Natural killer cell (primary cell): ENCODE measurements at places on chromosomes 3 and 15. TPM values are rescaled to one million over a fixed set of nuclear protein-coding genes. Genes with fewer than 3 reads are reported as not detected.

DNA sequence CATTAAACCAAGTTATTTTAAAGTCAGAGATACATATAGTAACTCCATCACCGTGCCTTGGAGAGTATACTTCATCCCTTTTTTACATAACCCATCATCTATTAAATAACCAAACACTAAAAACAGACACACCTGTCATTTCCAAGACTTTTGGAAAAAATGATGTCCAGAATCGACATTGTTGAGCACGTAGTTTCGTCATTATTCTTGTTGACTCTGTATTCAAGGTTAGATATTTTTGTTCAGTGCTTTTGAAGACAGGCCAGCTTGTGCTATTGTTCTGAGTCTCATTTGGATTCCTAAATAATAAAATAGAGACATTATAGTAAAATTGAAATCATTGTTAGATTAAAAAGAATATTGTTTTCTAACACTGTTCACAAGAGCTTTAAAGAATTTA, 51.2 kb downstream of the BCHE start:
- no peak for DNase-seq
- no peaks in the 10 kb centered on the region for H3K27me3 ChIP-seq
- H3K4me1 ChIP-seq: no peaks in the 10 kb centered on the region
- no peak overlapping the region for H3K4me3 ChIP-seq

GRCh38 chr15:38073178-38073946, 138.9 kb downstream of the TMCO5A start:
- H3K36me3 ChIP-seq: no peaks in the 10 kb centered on the region
- H3K4me1 ChIP-seq: peaks cover 27% of the 10 kb centered on the region
- no peak overlapping the region for H3K4me3 ChIP-seq
- H3K27ac ChIP-seq: no peak overlapping the region
- no peaks in the 10 kb centered on the region for H3K27me3 ChIP-seq

- H3K27me3 ChIP-seq: no peaks in the 10 kb centered on the region
- H3K4me1 ChIP-seq: peaks cover 43% of the 10 kb centered on the region
- peak overlapping the region; percentile 82 for H3K27ac ChIP-seq
- no peak overlapping the region for H3K4me3 ChIP-seq
- peak; percentile 32 for DNase-seq
These were observed 47.2 kb downstream of the NCK1 start for GRCh38 chr3:136909187-136909586.

- no peaks in the 10 kb centered on the region for H3K4me1 ChIP-seq
- no peaks in the 10 kb centered on the region for H3K36me3 ChIP-seq
- no peak overlapping the region for H3K27ac ChIP-seq
These were observed 14.1 kb upstream of the GNAT1 start for GRCh38 chr3:50177346-50177745.

GRCh38 chr3:42441791-42442190, 31.4 kb upstream of the LYZL4 start:
- DNase-seq: no peak
- H3K36me3 ChIP-seq: no peaks in the 10 kb centered on the region
- H3K4me3 ChIP-seq: no peak overlapping the region
- no peaks in the 10 kb centered on the region for H3K27me3 ChIP-seq
- H3K27ac ChIP-seq: no peak overlapping the region

DNA sequence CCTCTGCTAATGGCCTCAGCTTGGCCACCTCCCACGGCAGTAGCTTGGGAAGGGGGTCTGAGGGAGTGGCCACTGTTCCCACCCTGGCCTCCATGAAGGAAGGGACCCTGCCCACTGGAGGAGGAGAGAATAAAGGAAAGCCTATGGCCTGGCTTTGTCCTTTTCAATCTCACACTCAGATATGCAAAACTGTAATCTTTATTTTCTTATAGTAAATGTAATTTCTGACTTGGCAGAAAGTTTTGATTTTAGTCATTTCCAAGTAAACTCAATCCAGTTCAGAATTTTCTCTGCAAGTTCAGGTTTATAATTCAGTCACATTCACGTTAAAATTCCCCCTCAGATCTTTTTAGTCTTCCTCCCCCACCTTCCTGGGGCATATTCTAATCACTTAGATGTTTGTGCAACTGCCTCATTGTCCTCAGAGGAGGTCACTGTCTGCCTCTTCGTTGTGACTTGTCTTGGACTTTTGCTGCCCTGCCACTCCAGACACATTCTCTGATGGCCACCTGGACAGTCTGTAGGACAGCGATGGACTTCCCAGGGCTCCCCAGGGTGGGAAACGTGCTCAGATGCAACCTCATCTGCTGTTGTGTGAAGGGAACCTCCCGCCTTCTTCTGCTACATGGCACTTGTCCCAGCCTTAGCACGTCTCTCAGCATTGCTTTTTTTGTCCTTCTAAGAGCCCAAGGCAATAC, 222.8 kb upstream of the TBL1XR1 start:
- H3K27me3 ChIP-seq: no peaks in the 10 kb centered on the region
- H3K4me3 ChIP-seq: no peak overlapping the region
- no peak overlapping the region for H3K27ac ChIP-seq

DNA sequence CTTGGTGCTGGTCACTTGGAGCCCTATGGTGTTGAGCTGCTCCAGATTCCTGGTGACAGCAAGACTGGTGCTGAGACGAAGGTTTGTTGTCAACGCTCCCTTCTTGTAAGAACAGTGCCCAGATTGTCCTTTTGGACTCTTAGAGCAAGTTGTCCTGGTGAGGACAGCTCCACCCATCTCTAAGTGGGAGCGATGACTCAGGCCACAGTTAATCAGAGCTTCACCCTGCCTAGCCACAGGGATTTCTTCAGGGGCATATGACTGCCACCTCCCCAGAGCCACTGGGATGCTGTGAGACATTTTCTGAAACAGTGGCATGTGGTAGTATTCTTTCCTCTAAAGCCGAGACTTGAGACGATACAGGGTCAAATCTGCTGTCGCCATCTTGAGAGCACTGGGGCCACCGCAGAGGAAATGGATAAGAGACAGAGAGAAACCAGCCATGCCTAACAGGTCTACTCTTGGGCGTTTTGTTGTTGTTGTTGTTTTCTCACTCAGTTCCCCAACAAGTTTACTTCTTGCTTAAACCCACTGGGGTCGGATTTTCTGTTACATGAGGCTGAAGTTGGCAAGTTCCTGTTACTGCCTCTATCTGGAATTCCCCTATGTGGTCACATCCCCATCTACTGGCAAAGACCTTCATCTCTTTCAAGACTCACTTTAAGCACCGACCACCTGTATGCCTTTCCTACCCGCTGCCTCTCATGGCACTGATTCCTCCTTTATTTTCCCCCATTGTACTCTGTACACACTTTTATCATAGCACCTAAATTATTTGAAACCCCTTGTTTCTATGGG, 16.0 kb upstream of the PCOLCE2 start:
- peak; percentile 14 for DNase-seq
- no peaks in the 10 kb centered on the region for H3K36me3 ChIP-seq
- H3K4me1 ChIP-seq: no peaks in the 10 kb centered on the region

DNA sequence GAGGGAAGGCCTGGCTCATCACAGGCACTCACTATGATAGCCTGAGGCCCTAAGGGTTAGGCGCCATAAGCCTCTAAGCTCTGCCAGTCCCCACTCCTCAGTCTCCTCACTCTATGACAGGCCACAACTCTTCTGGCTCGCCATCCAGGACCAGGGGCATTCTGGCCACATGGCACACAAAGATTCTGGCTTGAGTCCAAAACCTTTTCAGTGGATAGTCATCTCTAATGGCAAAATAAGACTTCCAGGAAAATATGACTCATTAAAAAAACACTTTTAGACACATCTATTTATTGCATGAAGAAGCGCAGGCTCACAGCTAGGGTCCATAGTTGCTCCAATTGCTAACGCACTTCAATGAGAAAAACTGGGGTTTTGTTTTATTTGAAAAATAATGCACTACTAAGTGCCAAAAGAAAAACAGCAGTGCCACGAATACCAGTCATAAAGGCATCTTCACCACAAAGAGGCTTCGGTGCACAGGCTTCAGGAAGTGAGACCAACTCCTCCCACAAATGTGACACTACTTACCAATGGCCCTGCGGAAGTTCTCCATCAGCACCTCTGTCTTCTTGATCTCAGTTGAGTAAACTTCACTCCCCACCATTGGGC, 11.1 kb downstream of the RUVBL1 start:
- H3K4me1 ChIP-seq: peaks cover 16% of the 10 kb centered on the region
- no peaks in the 10 kb centered on the region for H3K27me3 ChIP-seq
- H3K36me3 ChIP-seq: peaks cover 4% of the 10 kb centered on the region
- peak; percentile 78 for DNase-seq

The MUC13 gene
- 0.16 TPM for total RNA-seq

The PARP16 gene
- total RNA-seq: 11.7 TPM

The ALDH1A3 gene
- total RNA-seq: not detected

The BFSP2 gene
- not detected for total RNA-seq
